ENCODE measurements at places on chromosomes 2 and 18.
A peak's percentile ranks its signal among the peaks of the same experiment; 100 is the strongest.

GRCh38 chr18:59918320-59918755 is 18.5 kb downstream of the PMAIP1 start:
- DNase-seq: peak; percentile 35

DNA sequence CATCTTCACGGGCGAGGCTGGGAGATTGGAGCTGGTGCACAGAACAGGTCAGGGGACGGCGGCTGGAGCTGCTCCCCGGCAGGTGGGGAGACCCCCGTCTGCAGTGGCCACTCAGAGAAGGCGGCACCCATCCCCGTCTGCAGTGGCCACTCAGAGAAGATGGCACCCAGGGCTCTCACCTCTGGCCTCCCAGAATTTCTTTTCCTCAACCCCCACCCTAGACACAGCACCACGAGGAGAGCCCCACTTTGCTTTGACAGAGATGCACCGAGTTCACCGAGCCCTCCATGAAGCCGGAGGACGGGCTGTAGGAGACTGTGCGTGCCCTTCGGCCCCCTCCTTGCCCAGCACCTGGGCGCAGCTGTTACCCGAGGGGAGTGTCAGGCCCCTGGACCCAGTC is 201.6 kb upstream of the SALL3 start:
- DNase-seq: no peak

DNA sequence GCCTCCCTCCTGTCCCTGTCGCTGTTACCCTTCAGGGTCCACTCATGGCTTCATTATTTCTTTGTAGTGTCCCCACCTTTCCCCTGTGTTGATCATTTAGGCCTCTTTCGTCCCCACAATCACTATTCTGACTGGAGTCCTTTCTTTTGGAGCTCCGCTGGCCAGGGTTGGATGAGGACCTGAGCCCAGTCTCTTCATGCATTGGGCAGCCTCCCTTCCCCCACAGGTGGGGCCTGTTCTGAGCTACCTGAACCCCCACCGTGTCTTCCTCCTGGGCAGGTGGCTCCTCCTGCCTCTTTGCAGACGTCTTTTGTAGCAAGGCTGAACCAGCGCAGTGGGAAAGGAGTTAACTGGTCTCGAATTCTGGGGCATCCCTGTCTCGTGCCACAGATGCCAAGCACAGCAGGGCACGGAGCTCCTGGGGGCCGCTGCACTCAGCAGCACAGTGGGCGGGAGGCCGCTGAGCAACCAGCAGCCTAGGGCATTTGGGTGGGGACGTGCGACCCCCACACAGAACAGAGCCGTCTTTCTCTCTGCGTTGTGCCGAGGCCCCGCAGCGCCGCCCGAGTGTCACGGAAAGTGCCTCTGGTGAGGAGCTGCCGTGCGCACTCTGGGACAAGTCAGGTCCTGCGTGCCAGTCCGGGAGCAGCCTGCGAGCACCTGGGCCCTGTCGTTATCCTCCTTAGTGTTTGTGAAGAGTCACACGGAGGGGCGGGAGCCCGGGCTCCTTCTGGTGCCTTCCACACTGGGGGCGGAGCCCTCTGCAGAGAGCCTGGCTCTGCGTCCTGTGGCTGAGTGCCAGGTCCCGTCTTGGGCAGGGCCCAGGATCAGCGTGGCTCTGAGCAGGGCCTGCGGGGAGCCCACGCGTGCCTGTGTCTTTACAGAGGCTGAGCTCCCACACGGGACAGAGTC is 130.1 kb downstream of the NFATC1 start:
- DNase-seq: no peak

DNA sequence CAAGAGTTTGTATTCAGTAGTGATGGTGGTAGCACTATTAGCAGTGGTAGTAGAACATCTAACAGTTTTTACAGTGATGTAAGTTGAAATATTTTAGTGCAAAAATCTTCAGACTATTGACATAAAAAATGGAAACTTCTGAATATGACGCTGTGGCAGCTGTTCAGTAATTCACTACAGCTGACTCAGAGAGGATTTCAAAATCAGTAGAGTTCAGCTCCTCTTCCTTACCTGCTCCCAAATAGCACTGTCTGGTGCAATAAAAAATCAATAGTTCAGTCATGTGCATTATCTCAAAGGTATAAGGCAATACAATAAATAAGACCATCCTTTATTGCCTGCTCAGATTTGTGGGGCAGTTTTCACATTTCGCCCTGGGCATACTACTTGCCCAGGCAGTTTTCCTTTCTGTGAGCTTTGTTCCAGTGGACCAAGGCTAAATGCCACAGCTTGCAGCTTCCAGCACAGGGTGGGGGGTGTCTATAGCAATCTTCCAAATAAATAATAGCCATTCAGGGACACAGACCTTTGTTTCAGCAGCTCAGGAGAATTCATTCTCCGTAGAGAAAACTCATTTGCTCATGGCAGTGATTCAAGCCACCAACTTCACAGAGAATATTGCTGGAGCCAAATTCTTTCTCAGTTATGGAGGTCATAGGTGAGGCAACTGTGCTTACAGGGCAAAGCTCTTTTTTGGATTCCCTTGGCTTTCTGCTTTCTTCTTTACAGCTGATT is 33.9 kb upstream of the GORASP2 start:
- DNase-seq: no peak

DNA sequence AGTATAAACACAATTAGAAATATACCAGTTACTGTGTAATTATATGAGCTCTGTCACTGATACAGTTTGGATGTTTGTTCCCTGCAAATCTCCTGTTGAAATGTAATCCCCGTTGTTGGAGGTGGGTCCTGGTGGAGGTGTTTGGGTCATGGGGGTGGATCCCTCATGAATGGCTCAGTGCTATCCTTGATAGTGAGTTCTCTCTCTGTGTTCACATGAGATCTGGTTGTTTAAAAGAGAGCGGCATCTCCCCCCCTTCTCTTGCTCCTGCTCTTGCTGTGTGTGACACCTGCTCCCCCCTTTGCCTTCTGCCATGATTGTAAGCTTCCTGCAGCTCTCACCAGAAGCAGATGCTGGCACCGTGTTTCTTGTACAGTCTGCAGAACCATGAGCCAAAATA is 24.1 kb downstream of the MTX2 start:
- DNase-seq: no peak

- DNase-seq: no peak
These were observed 90.6 kb downstream of the TWIST2 start for GRCh38 chr2:238938401-238939055.

GRCh38 chr2:68645523-68645922 is 2.1 kb downstream of the PROKR1 start:
- no peak for DNase-seq

DNA sequence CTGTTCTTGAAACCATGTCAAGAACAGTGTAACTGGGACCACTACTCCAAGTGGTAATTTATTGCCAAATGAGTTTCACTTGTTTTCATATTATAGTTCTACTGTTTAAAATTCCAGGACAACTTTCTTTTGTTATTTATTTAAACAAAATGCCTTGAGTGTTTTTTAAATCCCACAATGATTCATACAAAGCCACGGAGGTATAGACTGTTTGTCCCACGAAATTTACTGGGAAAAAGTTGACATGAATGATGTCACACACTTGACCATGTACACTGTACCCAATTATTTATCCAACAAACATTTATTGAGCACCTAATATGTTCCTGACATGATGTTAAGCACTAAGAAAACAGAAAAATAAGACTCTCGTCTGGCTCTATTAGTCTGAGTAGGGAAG is 243.9 kb upstream of the SIX2 start:
- no peak for DNase-seq

GRCh38 chr2:37561615-37562569 is 109.5 kb downstream of the CDC42EP3 start:
- DNase-seq: no peak

DNA sequence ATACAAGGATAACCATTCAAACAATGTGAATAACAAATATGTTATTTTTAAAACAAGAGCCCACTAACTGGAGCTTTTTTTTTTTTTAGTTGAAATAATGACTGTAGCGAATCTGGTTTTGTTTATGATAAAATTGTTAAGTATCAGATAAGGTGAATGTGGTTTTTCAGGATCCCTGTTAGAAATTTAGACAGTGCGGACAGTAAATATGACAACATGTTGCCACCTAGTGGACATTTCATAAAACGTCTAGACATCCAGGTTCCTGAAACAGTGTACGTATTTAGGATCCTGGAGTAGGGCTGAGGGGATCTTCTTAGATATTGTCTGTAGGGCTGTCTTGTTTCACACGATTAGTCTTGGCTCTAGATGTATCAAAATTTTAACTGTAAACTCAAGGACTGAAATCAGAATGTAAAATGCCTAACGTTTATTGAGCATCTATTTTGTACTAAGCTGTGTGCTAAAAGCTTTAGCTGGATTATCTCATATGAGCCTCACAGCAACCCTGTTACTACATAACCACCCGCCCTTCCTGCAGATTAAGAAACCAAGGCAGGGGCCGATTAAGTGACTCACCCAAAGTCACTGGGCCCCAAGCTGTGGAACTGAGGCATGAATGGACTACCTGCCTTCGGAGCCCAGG is 23.9 kb upstream of the CCDC68 start:
- DNase-seq: no peak

GRCh38 chr2:166126007-166126639 is 1.7 kb downstream of the SCN1A start:
- DNase-seq: no peak

GRCh38 chr2:44715671-44716081 is 225.8 kb upstream of the SIX3 start:
- no peak for DNase-seq

DNA sequence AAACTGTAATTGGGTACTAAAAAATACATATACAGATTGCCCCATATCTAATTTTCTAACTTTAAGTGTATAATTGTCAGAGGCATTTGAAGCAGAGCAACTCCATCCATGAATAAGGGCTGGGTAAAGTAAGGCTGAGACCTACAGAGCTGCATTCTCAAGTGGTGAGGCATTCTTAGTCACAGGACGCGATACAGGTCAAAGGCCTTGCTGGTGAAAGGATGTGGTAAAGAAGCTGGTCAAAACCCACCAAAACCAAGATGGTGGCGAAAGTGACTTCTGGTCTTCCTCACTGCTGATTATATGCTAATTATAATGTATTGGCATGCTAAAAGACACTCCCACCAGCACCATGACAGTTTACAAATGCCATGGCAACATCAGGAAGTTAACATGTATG is 50.0 kb downstream of the SLC8A1 start:
- DNase-seq: no peak

DNA sequence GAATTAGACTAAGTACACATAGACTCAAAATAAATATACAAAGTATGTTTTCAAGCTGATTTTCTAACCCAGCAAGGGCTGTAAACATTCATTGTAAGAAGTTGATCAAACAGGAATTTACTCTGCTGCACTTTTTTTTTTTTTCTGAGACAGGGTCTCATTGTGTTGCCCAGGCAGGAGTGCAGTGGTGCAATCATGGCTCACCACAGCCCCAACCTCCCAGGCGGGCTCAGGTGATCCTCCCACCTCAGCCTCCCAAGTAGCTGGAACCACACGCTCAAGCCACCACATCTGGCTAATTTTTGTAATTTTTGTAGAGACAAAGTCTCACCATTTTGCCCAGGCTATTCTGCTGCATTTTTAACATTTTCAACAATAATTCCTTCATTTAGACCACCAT is 8.3 kb upstream of the CFLAR start:
- DNase-seq: no peak

DNA sequence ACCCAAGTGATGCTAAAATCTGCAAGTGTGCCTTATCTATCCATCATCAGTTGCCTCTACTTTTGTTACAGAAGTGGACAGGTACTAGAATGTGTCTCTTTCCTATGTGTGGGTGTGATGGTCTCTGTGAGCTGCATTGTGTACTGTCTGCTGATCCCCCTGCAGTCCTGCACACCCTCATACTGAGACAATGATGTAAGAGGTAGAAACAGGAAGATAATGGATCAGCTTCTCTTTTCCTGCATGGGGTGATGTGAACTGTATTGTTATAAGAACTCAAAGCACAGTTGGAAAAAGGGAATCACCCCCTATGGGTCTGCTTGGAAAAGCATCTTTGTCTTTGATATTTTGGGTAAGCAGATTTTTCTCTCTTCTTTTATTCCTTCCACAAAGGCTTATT is 537.6 kb upstream of the CDH2 start:
- DNase-seq: no peak

GRCh38 chr2:215754546-215754945 is 258.8 kb downstream of the MREG start:
- no peak for DNase-seq

- no peak for DNase-seq
These were observed 2.9 kb upstream of the DSG4 start for GRCh38 chr18:31373641-31374040.

All from CD4-positive, alpha-beta T cell treated with Interferon gamma for 1 hour (primary cell).